ENCODE measurements at places on chromosomes 7 and 10. TPM values are rescaled to one million over a fixed set of nuclear protein-coding genes. Genes with fewer than 3 reads are reported as not detected.

ASB4 gene
- 0.33 TPM for polyA plus RNA-seq

BTAF1 gene
- polyA plus RNA-seq: 50.9 TPM

GRCh38 chr10:86681047-86681446 lies 12.7 kb downstream of the LDB3 start:
- no peak overlapping the region for H3K4me3 ChIP-seq
- no peaks in the 10 kb centered on the region for H3K36me3 ChIP-seq
- no peak for DNase-seq
- no peaks in the 10 kb centered on the region for H3K4me1 ChIP-seq
- H3K27ac ChIP-seq: no peak overlapping the region

GRCh38 chr10:63166742-63167258 lies 33.7 kb downstream of the NRBF2 start:
- no peaks in the 10 kb centered on the region for H3K27me3 ChIP-seq
- H3K36me3 ChIP-seq: peaks cover 33% of the 10 kb centered on the region
- peak overlapping the region; percentile 58 for H3K27ac ChIP-seq
- DNase-seq: peak; percentile 81
- H3K4me1 ChIP-seq: peaks cover 2% of the 10 kb centered on the region
- H3K4me3 ChIP-seq: no peak overlapping the region

- H3K27ac ChIP-seq: no peak overlapping the region
- peaks cover 7% of the 10 kb centered on the region for H3K4me1 ChIP-seq
- DNase-seq: no peak
- peaks cover 17% of the 10 kb centered on the region for H3K27me3 ChIP-seq
- H3K36me3 ChIP-seq: no peaks in the 10 kb centered on the region
- no peak overlapping the region for H3K4me3 ChIP-seq
Observed at GRCh38 chr7:150937848-150938561, 40.1 kb downstream of the KCNH2 start.

- no peak for DNase-seq
- no peaks in the 10 kb centered on the region for H3K4me1 ChIP-seq
- no peak overlapping the region for H3K4me3 ChIP-seq
- no peak overlapping the region for H3K27ac ChIP-seq
Observed at GRCh38 chr10:30694518-30695228, 65.1 kb upstream of the LYZL2 start.

DNA sequence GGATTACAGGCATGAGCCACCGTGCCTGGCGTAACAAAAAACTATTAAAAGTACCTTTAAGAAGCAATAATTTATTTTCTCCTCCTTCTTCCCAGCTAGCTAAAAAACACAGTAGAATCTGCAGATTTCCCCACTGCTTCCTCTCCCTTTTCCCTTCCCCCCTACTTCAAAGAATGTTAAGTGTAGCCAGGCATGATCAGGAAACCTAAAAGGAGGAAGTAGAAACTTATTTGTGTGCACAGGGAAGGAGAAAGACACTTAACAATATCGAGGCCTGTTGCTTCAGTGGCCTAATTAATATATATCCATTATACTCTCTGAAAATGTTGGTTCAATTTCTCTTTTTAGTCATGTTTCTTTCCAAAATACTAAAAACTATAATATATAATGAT lies 127.7 kb downstream of the NRBF2 start:
- no peaks in the 10 kb centered on the region for H3K27me3 ChIP-seq
- H3K4me1 ChIP-seq: peaks cover 24% of the 10 kb centered on the region

DNA sequence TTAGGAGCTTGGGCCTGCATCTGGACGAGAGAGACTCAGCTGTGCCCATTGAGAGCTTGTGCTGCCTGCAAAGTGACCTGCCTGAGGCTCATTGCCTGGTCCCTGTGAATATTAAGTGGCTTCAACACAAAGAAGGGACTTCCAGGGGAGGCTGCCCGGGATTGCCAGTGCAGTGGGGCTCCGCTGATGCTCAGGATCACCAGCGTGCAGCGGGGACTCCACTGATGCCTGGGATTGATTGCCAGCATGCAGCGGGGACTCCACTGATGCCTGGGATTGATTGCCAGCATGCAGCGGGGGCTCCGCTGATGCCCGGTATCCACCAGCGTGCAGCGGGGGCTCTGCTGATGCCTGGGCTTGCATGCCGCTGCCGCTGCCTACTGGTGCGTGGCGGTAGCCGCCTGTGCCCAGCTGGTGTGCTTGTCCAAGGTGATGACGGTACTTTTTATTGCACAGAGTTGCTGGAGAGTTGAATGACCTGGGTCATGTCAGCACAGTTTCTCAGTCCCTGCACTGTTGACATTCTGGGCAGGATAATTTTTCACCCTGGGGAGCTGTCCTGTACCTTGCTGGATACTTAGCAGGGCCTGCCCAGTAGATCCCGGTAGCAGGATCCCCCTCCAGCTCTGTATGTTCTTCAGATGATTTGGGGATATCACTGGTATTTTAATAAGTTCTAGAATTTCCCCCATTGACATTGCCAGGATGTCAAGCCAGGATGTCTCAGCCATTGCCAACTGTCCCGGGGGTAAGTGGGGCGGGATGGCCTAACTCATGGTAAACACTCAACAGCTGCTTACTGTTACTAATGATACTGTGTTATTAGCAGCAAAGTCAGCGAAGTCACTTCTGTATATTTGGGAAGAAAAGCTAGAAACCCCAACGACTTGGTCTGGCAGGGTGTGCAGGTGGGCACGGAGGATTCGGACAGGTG lies 13.0 kb downstream of the DOCK1 start:
- DNase-seq: no peak
- no peaks in the 10 kb centered on the region for H3K4me1 ChIP-seq
- no peak overlapping the region for H3K27ac ChIP-seq
- H3K4me3 ChIP-seq: no peak overlapping the region
- H3K36me3 ChIP-seq: no peaks in the 10 kb centered on the region

GRCh38 chr7:832167-832967 lies at the start of gene SUN1:
Gene SUN1 (plus strand): TSS chr7:832476. CDS start chr7:832525, 49 bp downstream.
- no peak within 1 kb of the TSS for H3K4me3 ChIP-seq
- H3K27ac ChIP-seq: peak within 1 kb of the TSS; percentile 46
- H3K36me3 ChIP-seq: peaks cover 30% of the 10 kb centered on the region
- H3K4me1 ChIP-seq: peaks cover 6% of the 10 kb centered on the region
- DNase-seq: no peak
